ENCODE measurements at places on chromosomes 16 and 17.

DNA sequence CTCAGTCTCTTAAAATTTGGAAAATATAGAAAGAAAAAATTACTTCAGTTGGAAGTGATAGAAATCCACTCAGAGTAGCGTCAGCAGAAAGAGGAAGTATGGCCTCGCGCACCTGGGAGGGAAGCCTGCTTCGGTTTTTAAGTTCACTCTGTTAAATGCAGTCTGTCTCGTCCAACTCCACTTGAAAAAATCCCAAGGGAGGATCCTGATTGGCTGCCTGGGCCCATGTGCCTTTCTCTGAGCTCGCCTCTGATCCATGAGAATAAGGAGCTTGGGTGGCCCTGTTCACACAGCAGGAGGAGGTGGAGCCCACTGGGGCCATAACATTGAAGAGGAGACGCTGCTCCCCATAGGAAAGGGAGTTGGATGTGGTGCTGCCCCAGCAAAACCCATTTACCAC is 40.7 kb downstream of the DNAJA2 start:
- DNase-seq: no peak

DNA sequence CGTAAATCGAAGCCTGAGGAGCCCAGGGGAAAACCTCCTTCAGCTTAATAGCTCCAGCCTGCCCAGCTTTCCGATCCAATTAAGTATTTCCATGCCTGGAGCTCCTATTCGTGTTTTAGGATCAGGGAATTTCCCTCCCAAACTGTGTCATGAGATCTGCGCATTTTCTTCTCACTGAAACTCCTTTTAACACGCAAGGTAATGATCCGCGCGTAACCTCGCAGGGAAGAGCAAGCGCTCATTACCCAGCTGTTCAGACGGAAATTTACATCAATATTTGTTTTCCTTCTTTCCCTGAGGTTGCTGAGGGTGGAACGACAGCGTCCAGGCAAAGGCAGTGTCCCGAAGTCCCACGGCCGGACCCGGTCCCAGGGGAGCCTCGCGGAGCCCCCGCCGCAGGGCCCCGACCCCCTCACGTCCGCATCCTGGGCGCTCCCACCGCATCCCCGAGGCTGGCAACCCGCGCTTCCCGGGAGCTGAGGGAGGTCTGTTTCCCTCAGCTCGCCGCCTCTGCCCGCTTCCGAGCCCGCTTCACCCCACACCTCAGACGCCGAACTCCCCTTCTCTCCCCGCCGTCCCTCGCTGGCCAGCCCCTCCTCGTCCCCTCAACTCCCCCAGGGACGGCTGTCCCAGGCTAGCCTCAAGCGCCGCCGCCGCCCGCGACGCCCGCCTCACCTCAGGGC is 415 bp downstream of the ABCA5 start:
- no peak for DNase-seq

DNA sequence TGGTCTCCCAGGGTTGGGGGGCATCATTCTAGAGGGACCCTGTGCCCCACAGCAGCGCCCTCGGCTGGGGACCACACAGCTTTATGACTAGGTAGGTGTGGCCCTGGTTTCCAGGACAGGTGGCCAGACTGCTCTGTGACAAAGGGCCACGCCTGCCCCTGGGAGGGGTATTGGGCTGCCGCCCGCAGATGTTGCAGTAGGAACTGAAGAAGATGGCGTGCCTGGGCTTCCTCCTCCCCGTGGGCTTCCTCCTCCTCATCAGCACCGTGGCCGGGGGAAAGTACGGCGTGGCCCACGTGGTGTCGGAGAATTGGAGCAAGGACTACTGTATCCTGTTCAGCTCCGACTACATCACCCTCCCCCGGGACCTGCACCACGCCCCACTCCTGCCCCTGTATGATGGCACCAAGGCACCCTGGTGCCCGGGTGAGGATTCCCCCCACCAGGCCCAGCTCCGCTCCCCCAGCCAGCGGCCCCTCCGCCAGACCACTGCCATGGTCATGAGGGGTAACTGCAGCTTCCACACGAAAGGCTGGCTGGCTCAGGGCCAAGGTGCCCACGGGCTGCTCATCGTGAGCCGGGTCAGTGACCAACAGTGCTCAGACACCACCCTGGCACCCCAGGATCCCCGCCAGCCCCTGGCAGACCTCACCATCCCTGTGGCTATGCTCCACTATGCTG is at the start of gene SPPL2C:
TSS of gene SPPL2C (plus strand) at position 187 of the 681 bp plus-strand sequence. CDS start at position 213, 26 bp downstream.
- DNase-seq: no peak

DNA sequence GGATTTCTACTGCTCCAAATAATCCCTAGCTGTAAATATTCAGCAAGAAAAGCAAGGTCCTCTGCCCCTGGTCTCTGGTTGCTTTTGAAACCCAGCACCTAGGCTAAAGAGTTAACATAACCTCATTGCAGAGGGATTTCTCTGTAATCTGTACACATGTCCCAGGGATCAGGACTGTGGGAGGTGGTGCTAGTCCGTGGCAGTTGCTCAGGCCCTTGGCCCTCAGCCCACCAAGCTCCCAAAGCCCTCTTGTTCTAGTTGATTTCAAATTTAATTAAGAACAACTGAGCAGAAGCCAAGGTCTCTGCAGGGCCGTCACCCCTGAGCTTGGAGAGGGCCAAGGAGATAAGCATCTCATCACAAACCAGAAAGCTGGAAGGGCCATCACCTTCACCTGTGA is 181.1 kb downstream of the SOX9 start:
- no peak for DNase-seq

GRCh38 chr17:17304521-17304985 is 1.4 kb downstream of the NT5M start:
- no peak for DNase-seq

GRCh38 chr17:7656958-7657609 is 6.4 kb downstream of the ATP1B2 start:
- no peak for DNase-seq

DNA sequence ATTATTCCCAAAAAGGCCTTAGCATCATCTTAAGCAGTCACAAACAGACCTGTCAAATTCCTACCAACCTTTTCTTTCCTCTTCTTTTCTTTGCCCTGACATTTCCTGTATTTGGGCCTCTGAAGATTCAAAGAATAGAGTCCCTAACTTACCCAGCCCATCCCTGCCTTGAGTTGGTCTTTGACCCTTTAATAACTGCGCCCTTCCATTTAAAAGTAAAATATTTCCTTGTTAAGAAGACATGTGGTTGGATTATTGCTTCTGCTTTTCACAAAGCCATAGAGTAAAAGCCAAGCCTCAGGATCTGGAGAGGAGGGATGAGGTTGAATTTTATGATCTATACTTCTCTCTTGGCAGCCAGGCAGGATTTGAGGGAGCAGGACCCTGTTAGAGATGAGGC is 13.2 kb upstream of the CCL23 start:
- DNase-seq: no peak

DNA sequence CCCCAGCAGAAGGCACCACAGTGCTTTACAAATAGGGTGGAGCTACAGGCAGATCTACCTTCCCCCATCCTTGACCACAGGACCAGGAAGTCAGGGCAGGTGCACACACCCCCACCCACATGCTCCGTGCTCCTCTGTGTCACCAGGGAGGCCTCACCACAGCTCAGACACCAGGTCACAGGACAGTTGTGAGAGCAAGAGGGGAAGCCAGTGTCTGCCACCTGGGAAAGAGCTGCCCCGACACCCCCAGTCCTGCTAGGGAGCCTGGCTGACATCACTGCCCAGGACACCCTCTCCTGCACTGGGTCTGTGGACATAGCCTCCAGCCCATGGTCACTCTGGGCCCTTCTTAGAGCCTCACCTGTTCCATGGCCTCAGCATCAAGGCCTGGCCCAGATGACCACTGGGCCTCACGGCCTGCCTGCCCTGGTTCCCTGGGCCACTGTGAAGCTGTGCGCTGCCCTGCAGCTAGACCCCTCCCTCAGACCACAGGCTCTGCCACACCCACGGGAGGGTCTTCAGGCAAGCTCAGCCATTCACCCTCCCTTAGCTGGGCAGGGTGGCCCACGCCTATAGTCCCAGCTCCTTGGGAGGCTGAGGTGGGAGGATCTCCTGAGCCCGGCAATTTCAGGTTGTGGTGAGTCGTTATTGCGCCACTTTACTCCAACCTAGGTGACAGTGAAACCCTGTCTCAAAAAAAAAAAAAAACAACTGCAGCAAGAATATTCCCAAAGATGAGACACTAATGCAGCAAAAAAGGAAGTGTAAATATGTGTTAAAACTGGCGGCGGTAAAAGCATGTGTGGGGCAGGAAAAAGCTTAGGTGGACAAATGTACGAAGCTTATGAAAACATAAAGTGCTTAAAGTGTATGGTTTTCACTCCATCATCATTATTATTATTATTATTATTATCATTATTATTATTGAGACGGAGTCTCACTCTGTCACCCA is 14.2 kb downstream of the POLR3K start:
- DNase-seq: no peak

DNA sequence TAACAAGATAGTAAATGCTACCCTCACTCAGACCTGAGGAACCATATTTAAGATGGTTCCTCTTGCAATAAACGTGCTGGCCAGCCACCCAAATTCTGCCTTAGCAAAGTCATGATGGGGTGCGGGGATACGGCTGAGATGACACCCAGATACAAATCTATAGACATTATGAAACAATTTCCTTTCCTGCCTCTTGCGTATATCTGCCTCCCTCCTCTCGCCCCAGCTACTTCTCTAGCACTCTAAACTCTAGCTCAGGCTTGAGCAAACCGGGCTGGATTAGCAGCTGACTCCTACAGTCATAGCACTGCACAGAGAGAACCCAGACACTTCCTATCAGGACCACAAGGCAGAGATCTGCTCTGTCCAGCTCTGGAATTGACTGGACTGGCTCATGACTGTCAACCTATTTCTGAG is 22.3 kb downstream of the CD300LF start:
- no peak for DNase-seq

GRCh38 chr16:65521633-65522328 is 399.9 kb upstream of the CDH11 start:
- DNase-seq: no peak

DNA sequence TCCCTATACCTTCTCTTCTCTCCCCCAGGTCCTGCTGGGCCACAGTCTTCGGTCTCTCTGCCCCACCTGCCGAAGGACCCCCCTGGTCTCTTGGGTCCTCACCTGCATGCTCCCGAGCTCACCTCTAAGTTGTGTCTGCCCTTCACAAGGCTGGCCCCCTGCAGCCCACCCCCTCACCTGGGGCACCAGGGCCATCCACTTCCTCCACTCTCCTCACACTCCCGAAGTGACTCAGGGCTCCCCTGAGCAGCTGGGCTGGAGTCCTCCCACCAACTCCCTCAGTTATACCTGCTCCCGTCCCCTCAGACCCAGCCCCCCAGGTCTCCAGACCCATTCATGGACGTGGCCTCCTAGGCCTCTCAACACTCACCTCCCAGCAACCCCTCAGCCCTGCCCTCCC is 822.0 kb downstream of the KCNJ18 start:
- no peak for DNase-seq

GRCh38 chr16:82900559-82900958 is 273.8 kb downstream of the CDH13 start:
- no peak for DNase-seq

DNA sequence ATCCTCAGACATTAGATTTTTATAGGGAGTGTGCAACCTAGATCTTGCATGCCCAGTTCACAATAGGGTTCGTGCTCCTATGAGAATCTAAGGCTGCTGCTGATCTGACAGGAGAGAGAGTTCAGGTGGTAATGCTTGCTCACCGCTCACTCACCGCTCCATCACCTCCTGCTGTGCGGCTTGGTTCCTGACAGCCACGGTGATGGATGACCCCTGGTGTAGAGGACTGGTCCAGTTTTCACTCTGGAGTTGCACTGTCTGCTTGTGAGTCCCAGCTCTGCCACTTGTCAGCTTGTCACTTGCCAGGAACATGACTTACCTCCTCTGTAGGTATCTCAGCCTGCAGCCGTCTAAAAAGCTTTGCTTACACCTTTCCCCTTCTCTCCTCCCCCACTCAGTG is 214.6 kb downstream of the SNX29 start:
- no peak for DNase-seq

DNA sequence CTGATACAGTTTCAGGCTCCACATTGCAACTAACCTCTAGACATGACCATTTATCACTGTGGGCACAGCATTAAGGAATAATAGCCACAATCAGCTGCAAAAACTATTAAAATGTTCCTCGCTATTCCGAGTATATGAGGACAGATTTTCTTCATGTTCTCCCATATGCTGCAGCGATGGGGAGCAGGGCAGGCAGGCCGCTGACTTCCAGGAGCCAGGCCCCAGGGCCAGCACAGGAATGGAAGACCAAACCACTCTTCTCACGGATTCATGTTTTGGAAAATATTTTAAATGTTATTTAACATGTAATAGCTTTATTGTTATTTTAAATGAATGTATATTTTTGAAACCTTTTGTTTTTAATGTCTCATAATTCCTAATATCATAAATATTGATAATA is 43.8 kb upstream of the ENDOV start:
- no peak for DNase-seq

GRCh38 chr17:77444628-77444983 is 303.8 kb downstream of the SEC14L1 start:
- DNase-seq: no peak

DNA sequence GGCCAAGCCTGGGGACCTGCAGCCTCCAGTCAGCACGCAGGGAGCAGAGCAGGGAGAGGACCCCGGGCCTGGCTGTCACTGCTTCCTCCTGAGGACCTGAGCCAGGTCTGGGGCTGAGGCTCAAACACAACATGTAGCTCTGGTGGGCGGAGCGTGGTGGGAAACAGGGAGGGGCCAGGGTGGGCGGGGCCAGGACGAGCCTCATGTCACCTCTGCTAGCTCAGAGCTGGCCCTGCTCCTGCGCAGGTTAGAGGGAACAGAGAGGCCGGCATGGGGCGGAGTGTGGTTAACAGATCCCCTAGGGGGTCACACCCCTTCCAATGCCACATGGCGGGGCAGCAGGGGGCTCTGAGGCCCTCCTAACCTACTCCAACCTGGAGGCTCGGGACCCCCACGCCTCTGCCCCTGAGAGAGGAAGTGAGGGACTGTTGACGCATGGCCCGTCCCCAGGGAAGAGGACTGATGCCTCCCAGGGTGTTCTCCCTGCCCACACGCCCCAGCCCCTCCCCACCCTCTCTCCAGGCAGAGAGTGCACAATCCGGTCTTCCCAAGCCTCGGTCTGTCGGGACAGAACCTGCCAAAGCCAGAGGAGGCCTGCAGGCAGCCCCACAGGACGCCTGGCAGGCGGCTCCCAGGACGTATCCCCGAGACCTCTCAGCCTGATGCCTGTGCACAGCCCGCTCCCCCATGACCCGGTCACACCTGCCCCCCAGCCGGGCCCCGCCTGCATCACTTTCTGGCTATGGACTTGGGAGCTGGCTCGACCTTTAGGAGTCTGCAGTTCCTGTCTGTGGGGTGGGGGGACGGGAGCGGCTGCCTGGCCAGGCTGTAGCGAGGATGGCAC is 15.2 kb downstream of the PIEZO1 start:
- DNase-seq: no peak

GRCh38 chr17:21190078-21190477 is 23.9 kb downstream of the TMEM11 start:
- DNase-seq: no peak

DNA sequence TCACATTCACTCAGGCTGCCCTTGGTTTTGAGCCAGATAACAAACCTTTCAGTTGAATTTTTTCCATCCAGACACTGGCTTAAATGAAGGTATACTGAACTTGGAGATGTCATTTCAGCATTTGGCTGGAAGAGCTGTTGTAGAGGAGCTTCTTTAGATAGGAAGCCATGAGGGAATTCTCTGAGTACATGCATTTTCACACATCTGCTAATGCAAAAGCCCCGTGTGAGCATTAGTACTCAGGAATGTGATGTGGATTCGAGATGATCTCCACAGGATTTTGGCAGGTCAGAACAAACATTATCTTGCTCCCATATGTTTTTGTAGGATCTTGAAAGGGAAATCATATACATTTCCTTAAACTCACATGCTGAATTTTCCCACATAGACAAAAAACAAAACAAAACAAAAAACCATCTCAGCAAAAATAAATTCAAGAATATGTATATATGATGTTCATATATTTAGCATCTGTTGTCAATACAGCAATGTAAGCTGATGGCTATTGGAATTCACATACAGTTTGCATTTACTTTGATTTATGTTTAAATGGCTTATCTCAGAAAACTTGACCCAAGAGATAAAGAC is 277.2 kb upstream of the TBX2 start:
- DNase-seq: peak; percentile 23
